ENCODE measurements at places on chromosomes 3 and 15. TPM values are rescaled to one million over a fixed set of nuclear protein-coding genes. Genes with fewer than 3 reads are reported as not detected.

Gene SNURF
- total RNA-seq: 2.6 TPM

Gene TRIM42
- total RNA-seq: not detected

Gene SLC15A2
- total RNA-seq: 1.2 TPM

Gene GPR149
- not detected for total RNA-seq

Gene RHOV
- total RNA-seq: not detected

Gene GRAMD2A
- total RNA-seq: not detected

Gene ROBO1
- total RNA-seq: 7.1 TPM

Gene GOLGA8T
- total RNA-seq: not detected

Gene PLCH1
- not detected for total RNA-seq

Gene GOLGA6A
- not detected for total RNA-seq

Gene TIGIT
- total RNA-seq: 0.42 TPM

DNA sequence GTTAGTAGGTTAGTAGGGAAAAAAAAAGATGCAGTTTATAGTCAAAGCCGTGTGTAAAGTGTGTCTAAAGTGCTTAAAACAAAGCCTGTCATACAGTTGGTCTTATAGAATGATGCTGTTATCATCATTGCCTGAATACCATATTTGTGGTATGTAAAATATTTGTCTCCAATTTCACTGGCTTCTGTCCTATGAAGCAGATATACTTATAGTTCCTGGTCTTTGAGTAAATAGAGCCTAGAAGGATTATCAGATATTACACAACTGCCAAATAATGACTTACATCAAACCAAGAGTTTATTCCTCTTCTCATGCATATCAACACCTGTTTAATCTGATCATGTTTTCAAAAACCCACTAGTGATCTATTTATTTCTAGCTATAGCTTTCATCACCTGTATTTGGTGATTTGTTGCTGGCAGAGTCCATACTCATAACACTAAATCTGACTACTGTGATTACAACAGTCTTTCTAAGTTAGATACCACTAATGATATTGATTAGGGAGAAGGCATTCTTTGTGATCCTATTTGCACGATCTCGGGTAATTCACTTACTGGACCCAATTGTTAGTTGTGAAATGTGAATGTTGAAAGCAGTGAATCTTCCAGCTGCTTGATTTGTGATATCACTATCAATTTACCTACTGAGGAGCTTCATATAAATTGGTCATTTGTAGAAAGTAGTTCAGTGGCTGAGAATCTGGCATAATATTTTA, 413.7 kb downstream of the LPP start:
- no peak for DNase-seq

GRCh38 chr3:68363796-68364195, 568.6 kb downstream of the TAFA4 start:
- no peak for DNase-seq

- no peak for DNase-seq
Measured at GRCh38 chr3:107250221-107250620, 127.0 kb upstream of the CCDC54 start.

DNA sequence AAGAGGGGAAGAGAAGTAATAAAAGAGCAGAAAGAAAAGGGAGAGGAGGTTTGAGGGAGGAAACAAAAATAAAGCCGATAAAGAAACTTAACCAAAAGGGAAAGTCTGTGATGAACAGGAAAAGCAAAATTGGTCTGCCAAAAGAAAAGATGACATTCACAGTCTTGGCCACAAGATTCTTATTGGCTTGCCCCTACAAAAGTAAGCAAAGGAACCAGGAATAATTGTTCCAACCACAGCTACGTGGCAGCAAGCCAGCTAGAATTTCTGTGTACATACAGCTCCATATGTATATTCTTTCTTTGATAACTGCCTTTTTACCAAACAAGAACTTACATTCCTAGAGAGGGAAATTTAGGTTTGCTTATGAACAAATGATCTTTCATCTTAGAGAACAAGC, 79.6 kb downstream of the MLH1 start:
- DNase-seq: no peak

DNA sequence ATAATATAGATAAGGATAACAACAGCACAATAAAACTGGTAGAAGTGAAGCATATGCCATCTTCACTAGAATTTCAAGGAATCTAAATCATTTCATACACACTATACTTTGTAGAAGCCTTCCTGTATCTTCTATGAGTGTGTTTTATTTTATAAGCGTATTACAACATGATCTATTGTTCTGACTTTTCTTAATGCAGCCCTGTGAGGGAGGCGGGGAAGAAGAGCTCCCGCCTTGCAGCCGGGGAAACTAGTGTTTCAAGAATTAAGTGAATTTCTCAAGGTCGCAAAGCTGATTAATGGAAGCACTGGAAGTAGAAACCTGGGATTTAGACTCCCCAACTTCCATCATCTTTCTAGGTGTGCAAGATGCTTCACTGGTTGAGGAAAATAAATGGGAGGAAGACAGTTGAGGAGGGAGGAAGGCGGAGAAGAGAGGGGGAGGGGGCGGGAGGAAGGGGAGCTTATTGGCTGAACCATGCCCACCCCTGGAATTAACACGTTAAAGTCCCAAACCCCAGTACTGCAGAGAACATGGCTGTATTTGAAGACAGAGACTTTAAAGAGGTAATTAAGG, 32.9 kb downstream of the VGLL4 start:
- no peak for DNase-seq

GRCh38 chr3:114005481-114005880, 50.8 kb downstream of the CCDC191 start:
- no peak for DNase-seq

GRCh38 chr3:7520059-7520458, 659.1 kb downstream of the GRM7 start:
- no peak for DNase-seq

- no peak for DNase-seq
Measured at GRCh38 chr3:155230382-155230781, 63.1 kb downstream of the STRIT1 start.

- DNase-seq: no peak
Measured at GRCh38 chr3:24435584-24435983, 59.1 kb downstream of the THRB start.

- peak; percentile 94 for DNase-seq
Measured at GRCh38 chr15:66763186-66764071, 61.4 kb downstream of the SMAD6 start.

- DNase-seq: no peak
Measured at GRCh38 chr3:109339714-109340648, 2.6 kb upstream of the DPPA4 start.

DNA sequence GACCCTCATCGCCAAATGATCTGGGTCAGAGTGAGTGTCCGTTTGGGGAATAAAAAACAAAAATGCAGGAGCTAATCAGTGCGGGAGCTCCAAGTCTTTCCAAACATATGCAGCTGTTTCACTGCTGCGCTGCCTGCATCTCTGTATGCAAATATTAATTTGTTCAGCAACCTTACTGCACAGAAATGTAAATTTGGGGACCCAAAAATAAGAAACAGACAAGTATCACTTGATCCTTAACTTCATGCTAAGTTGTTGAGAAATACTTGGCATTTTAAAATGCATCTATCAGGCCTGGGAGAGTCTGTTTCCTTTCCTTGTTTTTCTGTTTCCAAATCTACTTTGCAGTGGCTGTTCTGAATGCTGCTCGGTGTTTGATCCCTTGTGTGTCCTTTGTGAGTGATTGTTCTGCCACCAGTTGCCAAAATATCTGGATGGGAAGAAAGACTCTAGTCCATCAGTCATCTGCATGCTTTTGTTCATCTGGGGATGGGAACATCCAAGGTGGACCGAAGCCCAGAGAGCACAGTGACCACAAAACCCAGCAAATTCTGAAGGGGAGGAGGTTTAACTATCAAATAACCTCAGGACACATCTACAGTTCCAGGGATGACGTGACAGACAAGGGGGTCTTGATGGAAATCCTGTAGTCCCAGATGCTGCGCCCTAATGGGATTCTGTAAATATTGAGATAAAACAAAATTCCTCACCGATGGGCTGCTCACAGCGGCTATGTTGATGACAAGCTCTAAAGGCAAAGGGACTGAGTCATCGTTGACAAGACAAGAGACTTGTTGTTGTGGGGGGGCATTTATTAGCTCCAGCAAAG, 199.5 kb upstream of the WNT5A start:
- DNase-seq: no peak

- DNase-seq: no peak
Measured at GRCh38 chr3:155548195-155548594, 196.7 kb downstream of the PLCH1 start.

- no peak for DNase-seq
Measured at GRCh38 chr3:9704347-9705322, 1.0 kb downstream of the CPNE9 start.

GRCh38 chr3:183817639-183818038, 7.7 kb downstream of the MAP6D1 start:
- DNase-seq: no peak

DNA sequence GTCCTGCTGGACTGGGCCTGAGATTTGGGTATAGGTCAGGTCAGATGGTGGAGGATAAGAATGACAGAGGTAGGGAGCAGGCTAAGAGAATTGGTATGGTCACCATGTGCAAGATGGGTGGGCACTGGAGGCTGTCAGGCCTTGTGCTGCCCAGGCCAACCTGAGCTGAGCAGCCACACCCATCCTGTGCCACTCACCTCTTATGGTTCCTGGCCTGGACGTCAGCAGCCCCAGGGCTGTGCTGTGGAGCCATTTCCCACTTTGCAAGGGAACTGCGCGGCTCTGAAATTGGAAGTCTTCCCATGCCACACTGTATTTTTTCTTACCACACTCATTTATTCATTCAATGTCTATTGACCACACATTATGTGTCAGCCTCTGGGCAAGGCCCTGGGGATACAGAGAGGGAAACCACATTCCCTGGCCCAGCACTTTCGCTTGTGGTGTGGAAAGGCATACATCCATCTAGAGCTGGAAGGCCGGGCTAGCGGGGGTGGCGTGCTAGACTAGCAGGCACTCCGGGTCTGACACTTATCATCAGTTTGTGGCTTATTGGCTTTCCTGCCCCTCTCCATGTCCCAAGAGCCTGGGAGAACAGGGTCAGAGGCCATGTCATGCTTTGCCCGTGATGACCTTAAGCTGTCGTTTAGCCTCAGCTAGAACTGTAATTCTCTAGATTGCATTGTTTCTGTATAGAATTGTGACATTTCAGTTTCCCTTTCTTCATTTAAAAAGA, 51.1 kb upstream of the POLG start:
- DNase-seq: no peak

DNA sequence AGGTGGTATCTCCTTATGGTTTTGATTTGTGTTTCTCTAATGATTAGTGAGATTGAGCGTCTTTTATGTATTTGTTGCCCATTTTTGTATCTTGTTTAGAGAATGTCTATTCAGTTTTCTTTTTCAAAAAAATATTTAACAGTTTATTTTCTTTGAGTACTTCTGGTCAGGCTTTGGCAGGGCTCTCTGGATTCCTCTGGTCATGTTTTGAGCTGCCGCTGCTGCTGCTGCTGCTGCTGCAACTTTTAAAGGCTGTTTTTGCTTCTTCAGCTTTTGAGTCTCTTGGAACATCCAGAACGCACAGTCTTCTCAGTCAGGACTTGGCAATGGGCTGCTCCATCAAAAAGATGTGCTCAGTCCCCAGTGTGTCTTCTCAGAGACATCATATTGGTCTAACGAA, 40.1 kb downstream of the REC114 start:
- no peak for DNase-seq

DNA sequence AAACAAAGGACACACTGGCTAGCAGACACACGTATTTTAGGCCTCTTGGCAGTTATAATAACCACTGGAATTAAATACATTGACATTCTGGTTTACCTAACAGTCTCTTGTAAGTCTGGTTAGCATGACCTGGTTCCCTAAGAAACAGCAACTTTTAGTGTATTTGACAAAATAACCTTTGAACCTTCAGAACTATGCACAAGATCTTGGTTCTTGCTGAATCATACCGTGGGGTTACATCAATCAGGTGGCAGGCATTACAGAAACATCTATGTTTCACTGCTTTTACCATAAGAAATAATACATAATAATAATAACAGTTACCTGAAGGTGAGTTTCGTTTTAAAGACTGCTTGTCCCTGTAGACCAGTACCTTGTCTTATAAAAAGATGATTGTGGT, 18.8 kb downstream of the LEO1 start:
- DNase-seq: no peak

- DNase-seq: peak; percentile 75
Measured at GRCh38 chr15:63870487-63871209, 36.9 kb upstream of the HERC1 start.

DNA sequence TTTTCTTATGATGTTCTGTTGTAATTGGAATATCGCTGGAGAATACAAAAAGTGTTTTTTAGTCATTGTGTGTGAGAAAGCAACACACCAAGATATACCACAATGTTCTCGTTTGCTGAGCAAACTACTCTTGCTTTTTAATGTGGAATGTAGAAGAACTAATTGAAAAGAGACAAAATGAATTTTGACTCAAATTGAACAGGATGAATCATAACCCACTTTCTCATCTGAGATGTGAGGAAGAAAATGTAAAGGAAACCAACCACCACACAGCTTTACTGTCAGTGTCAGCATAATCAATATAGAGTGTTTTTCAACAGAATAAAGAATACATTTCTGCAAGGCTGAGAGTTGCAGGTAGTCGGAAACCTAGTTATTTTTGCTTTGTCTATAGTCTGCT, 448.8 kb upstream of the TPRG1 start:
- no peak for DNase-seq

- no peak for DNase-seq
Measured at GRCh38 chr3:42371776-42372175, 38.6 kb downstream of the LYZL4 start.

DNA sequence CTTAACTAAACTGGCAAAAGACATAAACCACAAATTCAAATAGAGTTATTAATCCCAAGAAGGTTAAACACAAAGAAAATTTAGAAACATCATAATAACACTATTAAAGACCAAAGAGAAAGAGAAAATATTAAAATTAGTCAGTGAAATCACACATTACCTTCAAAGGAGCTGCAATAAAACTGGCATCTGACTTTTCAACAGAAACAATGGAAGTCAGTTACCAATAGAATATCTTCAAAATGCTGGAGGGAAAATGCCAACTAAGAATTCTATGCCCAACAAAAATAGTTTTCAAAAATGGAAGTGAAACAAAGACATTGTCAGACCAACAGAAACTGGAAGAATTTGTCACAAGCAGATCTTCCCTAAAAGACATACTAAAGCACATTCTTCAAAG, 68.7 kb upstream of the RNF7 start:
- no peak for DNase-seq

GRCh38 chr15:80597076-80597475, 98.0 kb upstream of the ABHD17C start:
- no peak for DNase-seq

GRCh38 chr3:131543714-131544113, 40.9 kb upstream of the MRPL3 start:
- no peak for DNase-seq

DNA sequence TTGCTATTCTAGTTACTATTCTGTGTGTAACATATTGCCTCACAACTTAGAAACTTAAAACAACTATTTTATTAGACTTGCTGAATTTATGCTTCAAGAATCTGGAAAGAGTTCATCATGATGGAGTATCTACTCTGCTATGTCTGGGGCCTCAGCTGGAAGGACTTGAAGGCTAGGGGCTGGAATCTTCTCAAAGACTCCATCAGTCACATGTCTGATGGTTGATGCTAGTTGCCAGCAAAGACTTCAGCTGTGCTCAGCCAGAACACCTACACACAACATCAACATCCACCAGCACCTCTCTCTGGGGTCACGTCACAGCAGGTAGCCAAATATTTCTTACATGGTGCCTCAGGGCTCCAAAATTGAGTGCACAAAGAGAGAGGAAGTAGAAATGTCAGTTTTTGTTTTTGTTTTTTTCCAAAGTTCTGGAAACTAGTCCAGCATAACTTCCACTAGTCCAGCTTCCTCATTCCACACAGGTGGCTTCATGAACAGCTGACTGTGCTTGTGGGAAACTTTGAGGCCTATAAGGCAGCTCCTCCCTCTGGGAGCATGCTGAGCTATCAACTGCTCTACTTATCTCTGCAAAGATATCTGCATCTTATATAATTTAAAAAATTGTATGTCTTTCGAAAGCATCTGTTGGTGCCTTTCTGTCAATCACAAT, 325.4 kb upstream of the AGTR1 start:
- no peak for DNase-seq

Measured in mesenteric fat pad (tissue), 1 donor.